ENCODE measurements at places on chromosomes 12 and 14. TPM values are rescaled to one million over a fixed set of nuclear protein-coding genes. Genes with fewer than 3 reads are reported as not detected.

DNA sequence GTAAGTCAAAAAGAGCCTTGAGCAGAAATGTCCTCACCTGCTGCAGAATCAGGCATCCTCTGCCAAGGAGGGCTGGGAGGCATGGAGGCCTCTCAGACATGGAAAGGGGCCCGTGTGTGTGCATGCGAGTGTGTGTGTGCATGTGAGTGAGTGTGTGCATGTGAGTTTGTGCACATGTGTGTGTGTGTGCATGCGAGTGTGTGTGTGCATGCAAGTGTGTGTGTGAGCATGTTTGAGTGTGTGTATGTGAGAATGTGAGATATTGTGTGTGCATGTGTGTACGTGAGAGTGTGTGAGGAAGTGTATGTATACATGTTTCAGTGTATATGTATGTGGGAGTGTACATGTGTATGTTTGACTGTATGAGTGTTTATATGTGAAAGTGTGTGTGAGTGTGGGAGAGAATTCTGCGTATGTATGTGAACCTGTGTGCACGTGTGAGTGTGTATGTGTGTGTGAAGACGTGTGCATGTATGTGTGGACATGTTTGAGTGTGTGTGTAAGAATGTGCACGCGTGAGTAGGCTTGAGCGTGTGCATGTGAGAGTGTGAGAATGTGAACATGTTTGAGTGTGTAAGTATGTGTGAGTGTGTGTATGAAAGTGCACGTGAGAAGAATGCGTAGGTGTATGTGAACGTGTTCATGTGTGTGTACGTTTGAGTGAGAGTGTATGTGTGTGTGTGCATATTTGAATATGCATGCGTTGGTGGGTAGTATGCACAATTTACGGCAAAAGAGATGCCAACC is 90.8 kb downstream of the TBX5 start:
- no peak for DNase-seq

The SYT1 gene
- not detected for polyA plus RNA-seq

DNA sequence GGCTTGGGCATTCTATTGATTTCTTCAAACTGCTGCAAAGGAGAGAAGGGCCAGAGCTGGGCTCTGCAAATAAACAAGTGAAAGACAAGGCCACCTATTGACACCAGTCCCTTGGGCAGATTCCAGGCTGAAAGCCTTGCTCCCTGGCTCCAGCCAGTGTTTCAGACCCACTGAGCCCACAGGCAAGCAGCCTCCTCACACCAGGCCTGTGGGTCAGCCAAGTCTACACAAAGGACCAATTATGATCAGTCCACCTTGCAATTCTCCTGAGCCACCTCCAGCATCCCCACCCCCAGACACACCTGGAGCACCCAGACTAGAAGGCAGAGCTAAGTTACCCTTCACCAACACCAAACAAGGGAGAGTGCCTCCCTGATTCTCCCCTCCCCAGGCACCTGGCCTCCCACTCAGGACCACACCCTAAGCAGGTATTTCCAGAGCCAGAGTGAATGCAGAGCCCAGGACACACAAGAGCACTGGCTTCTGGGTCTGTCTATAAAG is 13.8 kb downstream of the ACTN1 start:
- no peak for DNase-seq

The TMTC2 gene
- not detected for polyA plus RNA-seq

DNA sequence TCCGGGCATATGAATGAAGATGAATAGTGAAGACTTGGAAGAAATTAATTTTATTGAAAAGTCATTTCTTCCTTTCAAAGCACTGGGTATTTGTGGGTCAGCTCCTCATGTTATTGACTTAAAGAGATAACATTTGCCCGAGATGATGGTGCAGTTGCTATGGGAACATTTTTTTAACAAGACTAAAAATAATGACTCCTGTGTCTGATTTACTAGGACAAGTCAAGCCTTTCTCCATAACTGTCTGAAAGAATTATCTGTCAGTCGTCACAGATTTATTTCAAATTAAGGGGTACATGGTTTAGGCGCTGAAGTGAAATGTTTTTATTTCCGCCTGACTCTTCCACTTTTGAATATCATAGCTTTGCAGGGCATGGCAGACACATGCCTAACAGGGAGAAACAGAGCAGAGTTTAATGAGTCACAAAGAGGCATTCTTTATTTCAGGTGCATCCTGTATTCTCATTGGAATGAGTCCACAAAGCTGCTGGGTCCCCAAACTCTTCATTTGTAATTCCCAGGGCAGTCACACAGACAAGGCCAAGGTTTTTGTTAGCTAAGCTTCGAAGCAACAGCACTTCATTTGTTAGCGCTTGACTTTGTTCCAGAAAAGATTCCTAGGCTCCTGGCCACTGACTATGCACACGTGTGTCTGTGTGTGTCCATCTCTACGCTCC is 4.3 kb upstream of the GPHB5 start:
- no peak for DNase-seq

DNA sequence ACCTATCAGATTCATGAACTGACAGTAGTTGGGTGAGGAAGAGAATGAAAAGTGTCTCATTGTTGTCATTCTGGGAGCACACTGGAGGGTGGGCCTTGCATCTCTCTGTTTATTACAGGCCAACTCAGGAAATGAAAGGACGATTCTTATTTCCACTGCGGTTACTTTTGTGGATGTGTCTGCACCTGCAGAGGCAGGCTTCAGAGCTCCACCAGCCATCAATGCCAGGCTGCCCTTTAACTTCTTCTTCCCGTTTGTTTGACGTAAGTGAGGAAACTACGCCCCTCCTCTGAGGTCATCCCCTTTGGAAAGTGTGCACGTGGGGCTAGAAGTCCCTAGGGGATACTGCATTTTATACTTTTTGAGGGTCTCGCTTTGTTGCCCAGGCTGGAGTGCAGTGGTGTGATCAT is 33.7 kb downstream of the TCTN1 start:
- no peak for DNase-seq

The RAN gene
- 527 TPM for polyA plus RNA-seq

- no peak for DNase-seq
Measured at GRCh38 chr12:92208613-92209121, 63.0 kb upstream of the BTG1 start.

GRCh38 chr12:14275886-14276285 is 89.6 kb upstream of the ATF7IP start:
- DNase-seq: no peak

The SERPINA9 gene
- polyA plus RNA-seq: not detected

- DNase-seq: no peak
Measured at GRCh38 chr14:89255852-89256251, 161.2 kb downstream of the FOXN3 start.

The OR4E1 gene
- polyA plus RNA-seq: not detected

DNA sequence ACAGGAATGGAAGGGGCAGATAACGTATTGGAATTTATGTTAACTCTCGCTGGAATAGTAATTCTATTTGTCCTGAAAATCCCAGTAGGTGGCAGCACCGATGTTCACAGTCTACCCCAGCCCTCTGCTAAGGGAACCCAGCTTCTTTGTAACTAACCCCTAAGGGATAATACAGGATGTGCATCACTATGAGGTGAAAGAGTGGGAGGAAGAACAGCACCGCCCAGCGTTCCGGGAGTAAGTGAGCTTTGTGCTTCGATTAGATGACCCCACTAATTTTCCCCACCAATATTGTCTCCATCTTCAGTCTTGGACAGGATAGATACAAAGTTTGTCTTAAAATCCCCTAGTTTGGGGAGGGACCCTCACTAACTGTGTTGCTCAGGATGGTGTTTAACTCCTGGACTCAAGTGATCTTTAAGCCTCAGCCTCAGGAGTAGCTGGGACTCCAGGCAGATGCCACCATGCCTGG is 2.7 kb downstream of the SLC2A3 start:
- DNase-seq: peak; percentile 83

The TSPAN19 gene
- not detected for polyA plus RNA-seq

DNA sequence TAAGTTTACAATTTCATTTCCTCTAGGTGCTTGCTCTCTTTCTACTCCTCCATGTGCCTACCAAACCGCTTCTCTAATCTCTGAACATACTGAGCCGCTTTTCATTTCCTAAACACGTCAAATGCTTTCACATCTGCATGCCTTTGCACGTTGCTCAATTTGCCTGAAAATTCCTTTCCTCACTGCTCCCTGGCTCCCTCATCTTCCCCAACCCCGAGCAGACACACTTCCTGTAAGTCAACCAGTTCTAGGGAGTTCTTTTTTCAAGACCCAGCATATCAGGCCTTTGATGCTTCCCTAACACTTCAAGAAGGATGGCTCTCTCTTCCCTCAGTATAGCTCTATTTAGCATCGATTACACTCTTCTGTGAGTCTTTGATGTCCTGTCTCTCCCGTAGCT is 50.3 kb downstream of the LMO3 start:
- DNase-seq: no peak
